ENCODE measurements at places on chromosomes 3 and 15.
A peak's percentile ranks its signal among the peaks of the same experiment; 100 is the strongest.

GRCh38 chr3:48090166-48090939 lies 74.1 kb upstream of the MAP4 start:
- DNase-seq: no peak

GRCh38 chr3:172286548-172287148 lies 161.6 kb downstream of the GHSR start:
- no peak for DNase-seq

- no peak for DNase-seq
Observed at GRCh38 chr3:23111797-23112196, 91.3 kb upstream of the UBE2E2 start.

DNA sequence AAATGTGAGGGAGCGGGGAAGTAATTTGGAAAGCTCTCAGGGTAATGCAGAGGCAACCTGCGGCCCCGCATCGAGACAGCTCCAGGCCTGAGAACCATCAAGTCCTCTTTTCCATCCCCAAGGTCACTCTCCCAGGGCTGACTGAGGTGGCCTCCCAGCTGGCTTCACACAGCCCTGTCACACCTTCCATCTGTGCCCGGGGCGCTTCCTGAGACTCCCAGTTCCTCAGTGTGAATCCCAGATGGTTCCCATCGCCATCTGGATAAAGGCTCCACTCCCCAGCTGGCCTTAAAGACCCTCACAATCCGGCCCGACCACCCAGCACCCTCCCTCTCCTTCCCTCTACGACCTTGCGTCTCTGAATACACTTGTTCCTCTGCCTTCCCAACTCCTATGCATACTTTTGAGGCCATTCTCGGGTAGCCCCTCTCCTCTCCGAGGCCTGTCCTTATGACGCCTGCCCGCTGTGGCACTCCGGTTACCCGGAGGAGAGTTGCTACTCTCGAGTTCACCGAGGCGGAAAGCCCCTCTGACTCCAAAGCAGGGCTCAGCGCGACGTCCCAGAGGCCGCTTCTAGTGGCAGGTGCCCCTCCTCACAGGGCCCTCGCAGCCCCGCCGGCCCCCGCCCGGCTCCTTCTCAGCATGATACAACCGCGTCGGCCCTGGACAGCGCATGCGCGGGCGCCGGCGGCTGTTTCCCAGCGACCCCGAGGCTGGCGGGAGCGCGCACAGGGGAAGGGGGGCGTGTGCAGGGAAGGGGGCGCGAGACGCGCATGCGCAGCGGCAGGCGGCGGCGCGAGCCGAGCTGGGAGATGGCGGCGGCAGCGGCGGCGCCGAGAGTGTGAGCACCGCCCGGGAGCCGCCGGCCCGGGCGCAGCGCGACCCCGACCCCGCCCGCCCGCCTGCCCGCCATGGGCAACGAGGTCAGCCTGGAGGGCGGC lies at the start of gene BSN:
Gene BSN (plus strand): TSS at position 786 of the 941 bp plus-strand sequence. CDS start 126 bp downstream, at position 912.
- DNase-seq: peak; percentile 93

DNA sequence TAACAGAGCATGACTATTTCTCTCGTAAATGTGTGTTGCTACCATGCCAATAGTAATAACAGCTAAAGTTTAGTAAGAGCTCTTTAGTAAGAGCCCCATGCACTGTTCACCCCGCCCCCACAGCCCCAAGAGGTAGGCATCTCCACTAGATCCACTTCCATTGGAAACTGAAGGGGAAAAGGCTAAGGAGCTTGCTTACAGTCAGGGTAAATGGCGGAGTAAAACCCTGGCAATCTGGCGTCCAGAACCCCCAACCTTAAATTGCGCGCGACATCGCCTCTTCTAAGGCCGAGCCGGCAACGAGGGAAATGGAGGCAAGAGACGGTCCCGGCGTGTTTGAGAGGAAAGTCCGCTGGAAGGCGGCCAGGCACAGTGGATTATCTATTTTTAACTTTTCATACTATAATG lies 654 bp upstream of the C3orf38 start:
- DNase-seq: peak; percentile 61

- no peak for DNase-seq
Observed at GRCh38 chr3:153911116-153911515, 210.1 kb upstream of the ARHGEF26 start.

DNA sequence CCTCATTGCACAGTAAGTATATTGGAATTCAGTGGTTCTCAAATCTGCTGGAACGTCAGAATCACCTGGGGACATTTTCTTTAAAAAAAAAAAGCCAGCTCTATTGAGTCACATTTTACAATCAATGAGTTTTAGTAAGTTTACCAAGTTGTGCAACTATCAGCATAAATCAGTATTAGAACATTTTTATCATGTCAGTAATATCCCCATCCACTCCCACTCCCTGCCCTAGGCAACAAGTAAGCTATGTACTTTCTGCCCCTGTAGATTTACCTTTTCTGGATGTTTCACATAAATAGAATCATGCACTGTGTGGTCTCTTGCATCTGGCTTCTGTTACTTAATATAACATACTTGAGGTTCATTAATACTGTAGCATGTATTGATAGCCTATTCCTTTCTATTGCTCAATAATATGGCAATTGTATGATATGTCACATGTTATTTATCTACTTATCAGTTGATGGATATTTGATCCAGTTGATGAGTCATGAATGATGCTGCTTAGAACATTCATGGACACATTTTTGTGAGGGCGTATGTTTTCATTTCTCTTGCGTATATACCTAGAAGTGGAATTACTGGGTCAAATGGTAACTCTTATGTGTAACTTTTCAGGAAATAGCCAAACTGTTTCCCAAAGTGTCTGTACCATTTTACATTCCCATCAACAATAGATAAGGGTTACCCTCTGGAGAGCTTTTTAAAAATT lies 180.5 kb downstream of the THSD4 start:
- no peak for DNase-seq

DNA sequence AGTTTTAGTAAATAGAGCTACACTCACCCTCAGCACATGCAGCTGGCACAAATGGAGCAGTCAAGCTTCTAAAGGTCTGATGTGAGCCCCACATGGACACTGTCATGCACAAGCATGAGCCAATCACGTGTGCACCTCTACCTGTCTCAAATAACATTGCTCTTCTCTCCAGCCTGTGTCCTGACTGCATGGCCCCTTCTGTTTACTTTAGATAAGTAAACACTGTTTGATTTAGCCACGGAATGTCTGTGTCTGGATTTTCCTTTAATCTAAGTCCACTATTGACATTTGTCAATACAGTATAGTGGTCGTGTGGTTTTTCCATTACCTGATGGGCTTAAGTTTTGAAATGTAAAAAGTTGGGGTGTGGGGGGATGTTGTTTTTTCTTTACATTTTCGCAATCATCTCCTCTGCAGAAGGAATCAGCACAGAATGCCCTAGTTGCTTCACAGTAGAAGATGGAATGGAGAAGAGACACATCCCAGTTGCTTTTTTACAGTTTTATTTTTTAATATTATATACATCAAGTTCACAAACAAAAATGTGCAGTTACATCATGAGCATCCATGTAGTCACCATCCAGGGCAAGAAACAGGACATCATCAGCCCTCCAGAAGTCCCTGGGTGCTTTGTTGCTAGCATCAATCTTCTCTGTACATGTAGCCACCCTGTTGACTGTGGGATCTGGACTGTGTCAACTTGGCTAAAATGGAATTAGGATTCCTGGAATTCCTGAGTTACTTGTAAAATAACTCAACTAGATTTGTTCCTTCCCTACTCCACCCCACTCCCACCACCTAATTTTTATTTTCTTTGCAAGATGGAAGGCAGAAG lies 146.1 kb downstream of the UACA start:
- DNase-seq: no peak

Data from activated CD8-positive, alpha-beta T cell treated with anti-CD3 and anti-CD28 coated beads for 36 hours (primary cell).